ENCODE measurements at places on chromosomes 16 and 17. TPM values are rescaled to one million over a fixed set of nuclear protein-coding genes. Genes with fewer than 3 reads are reported as not detected.

GRCh38 chr16:87636050-87636684, 33.9 kb downstream of the JPH3 start:
- no peak for DNase-seq

- DNase-seq: no peak
Observed at GRCh38 chr16:81066681-81067080, 10.4 kb downstream of the C16orf46 start.

Gene ALOXE3
- 2.4 TPM for total RNA-seq

Gene KLHL36
- total RNA-seq: 39.8 TPM

- DNase-seq: no peak
Observed at GRCh38 chr17:57174591-57174990, 81.7 kb upstream of the MSI2 start.

DNA sequence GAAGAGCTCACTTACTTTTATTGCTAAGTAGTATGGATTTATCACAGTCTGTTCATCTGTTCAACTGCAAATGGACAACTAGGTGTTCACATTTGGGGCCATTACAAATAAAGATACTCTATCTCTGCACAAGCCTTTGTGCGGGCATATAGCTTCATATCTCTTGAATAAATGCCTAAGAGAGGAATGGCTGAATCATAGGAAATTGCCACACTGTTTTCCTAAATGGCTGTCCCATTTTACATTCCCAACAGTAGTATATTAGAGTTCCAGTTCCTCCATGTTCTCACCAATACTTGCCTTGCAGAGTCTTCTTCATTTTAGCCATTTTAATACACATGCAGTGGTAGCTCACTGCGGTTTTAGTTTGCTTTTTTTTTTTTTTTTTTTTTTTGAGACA, 20.5 kb downstream of the NSMCE1 start:
- no peak for DNase-seq

Gene KRTAP2-3
- 1.8 TPM for total RNA-seq

GRCh38 chr17:6078458-6078871, 8.3 kb downstream of the WSCD1 start:
- DNase-seq: no peak

GRCh38 chr17:66555605-66556004, 253.2 kb downstream of the PRKCA start:
- DNase-seq: no peak

DNA sequence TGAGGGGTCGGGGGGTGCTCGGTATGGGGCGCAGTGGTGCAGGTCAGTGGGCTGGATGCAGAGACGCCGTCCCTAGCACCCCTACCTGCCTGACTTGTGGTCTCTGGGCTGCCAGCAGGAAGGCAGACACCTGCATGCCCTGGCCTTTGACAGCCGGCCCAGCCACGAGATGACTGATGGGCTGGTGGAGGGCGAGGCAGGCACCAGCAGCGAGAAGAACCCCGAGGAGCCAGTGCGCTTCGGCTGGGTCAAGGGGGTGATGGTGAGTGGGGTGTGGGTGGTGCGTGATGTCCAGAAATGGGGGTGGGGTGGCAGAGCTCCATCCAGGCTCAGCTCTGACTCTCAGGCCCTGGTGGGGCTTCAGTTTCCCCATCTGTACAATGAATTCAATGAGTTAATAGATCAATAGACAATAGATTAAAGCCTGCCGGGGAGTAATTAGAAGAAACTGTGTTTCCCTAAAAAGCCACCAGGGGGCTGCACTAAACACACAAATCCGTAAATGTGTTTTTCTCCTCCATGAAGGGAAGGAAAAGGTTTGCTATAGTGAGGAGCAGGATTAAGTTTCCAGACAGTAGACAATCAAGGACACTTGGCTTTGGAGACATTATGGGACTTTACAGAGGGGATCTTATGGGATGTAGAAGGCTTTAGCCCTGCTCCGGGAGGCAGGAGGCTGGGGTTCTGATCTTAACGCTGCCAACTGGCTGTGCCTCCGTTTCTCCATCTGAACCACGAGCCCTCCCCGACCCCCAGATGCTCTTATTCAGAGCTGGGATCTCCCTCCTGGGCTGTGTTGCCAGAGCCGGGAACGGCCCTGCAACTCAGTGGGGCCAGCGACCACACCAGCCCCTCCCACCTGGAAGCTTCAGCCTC, 2.2 kb downstream of the SLC12A3 start:
- no peak for DNase-seq

Data from foreskin keratinocyte (primary cell).